ENCODE measurements at places on chromosomes 1 and 21. TPM values are rescaled to one million over a fixed set of nuclear protein-coding genes. Genes with fewer than 3 reads are reported as not detected.
A peak's percentile ranks its signal among the peaks of the same experiment; 100 is the strongest.

GRCh38 chr1:33819290-33819912, 44.5 kb upstream of the HMGB4 start:
- no peak for ATAC-seq

DNA sequence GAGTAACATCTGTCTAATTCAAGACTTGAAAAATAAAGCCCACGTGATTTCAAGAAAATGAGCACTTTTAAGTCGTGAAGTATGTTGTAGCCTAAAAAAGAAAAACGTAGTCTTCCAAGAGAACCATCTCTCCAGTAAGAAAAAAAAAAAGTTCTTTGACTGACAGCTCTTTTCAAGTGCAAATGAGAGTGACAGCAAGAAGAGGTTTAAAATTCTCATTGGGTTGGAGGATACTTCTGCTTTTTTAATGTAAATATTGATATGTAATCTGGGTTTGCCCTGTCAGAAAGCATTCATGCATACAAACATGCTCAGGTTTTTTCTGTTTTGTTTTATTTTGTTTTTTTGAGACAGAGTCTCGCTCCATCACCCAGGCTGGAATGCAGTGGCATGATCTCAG, 32.3 kb upstream of the PRDM2 start:
- no peak for ATAC-seq

- ATAC-seq = peak; percentile 97
These were observed 363.1 kb downstream of the PLPP3 start for GRCh38 chr1:56216218-56216617.

- ATAC-seq = peak; percentile 34
These were observed 38.6 kb upstream of the GADD45A start for GRCh38 chr1:67646145-67647035.

DNA sequence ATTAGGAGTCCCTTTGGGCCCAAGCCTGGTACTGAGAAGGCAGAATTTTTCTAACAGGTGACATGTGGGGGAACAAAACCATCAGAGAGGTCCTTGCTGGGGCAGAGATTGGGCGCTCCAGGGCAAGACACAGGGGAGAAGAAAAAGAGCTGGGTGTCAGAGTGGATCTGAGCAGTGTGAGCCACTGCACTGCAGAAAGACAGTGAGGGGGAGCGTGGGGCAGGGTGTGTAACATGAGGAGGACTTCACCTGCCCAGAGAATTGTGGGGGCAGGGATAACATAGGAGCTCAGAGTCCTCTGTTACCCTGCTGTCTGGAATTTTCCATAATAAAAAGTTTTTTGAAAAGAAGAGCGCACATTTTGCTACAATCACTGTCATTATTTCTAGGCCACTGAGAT, 25.5 kb upstream of the CSF3R start:
- ATAC-seq = no peak

GRCh38 chr1:1031659-1032235, 11.8 kb downstream of the AGRN start:
- no peak for ATAC-seq

GRCh38 chr1:172277275-172277674, 143.2 kb upstream of the C1orf105 start:
- no peak for ATAC-seq

DNA sequence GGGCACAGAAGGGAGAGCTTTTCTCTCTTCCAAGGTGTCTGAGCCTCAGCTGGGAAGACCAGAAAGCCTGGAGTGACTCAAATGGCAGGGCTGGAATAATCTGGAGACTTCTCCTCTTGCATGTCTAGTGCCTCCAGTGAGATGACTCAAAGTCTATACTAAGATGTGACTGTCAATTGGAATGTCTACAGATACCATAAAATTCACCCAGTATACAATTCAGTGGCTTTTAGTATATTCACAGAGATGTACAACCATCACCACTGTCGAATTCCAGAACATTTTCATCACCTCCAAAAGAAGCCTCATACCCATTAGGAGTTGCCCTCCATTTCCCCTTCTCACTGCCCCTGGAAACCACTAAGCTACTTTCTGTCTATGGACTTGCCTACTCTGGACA, 47.9 kb upstream of the CNN3 start:
- ATAC-seq = no peak

DNA sequence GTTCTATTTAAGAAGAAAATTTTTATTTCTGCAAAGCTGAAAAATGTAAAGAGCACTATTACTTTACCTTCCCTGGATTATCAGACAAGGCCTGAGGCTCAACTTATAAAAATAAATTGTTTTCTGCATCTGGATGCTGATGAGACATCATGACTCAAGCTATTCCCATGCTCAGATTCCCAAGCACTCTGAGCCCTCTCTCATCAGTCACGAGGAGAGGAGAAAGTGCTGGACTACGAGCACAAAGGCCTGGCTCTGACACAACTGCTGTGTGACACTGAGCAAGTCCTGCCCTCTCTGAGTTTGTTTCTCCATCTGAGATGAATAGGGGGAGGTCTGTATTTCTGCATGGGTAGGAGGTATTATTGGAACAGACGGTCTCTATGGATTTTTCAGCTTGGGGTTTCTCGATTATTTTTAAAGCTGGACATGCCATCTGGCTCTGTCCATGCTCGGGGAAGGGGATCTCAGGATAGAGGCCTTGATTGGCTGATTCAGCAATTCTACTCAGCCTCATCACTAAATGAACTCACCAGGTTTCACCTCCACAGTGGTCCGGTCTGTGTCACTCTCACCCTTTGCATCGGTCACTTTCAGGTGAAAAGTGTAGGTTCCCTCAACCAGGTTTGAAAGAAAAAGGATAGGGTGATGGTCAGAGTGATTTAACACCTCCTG, 107.7 kb downstream of the KIAA0319L start:
- peak; percentile 49 for ATAC-seq

GRCh38 chr21:34004974-34005373, 68.4 kb upstream of the MRPS6 start:
- no peak for ATAC-seq

GRCh38 chr1:64986903-64987871, 20.8 kb upstream of the JAK1 start:
- peak; percentile 51 for ATAC-seq

GRCh38 chr1:229842302-229843255, 216.5 kb downstream of the URB2 start:
- no peak for ATAC-seq

DNA sequence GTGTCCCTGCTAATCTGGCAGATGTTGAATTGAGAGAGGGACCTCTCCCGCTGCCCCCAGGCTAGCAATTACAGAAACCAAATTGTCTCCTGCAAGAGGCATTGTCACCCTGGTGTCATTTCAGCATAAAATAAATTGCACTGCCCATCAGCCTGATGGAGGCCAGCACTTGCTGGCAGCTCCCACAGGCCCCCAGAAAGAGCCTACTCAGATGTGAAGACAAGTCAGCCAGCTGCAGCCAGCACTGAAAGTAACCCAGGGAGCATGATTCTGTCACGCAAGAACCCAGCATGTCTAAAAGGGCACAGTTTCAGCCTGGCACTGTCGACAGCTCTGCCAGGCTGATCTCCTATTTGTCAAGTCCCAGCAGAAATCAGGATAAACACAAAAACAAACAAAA, 110.3 kb upstream of the CTTNBP2NL start:
- peak; percentile 70 for ATAC-seq

DNA sequence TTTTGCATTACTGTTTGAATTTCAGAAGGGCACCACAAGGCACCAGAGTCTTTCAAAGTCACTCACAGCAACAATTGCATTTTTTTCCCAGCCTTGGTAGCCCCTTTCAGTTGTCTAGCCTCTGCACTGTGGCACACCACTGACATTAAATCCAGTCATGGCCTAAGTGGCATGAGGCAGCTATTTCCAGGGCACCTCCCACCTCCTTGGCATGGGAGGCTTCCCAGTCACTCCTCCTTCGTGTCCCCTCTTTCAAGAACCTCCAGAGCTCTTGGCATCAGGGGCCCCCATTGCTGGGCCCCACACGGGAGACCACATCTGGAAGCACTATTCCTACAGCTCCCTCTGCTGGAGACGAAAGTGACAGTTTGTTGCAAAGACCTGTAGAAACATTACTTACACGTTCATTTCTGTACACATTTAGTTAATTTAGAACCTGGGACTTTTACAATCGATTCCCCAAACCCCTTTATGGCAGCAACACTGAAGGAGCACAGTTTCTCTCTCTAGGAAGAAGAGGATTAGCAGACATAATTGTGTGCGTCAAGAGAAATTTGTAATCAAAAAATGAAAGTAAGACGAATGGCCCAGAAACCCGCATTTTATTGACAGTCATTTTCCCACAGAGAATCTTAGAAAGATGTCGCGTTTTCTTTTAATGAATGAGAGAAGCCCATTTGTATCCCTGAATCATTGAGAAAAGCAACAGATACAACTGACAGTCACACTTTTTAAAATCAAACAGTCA, 5.7 kb upstream of the CHD5 start:
- ATAC-seq = no peak

OR14K1 gene
- not detected for total RNA-seq

C8B gene
- 4.1 TPM for total RNA-seq

GBP6 gene
- not detected for total RNA-seq
